ENCODE measurements at places on chromosomes 11 and 22. TPM values are rescaled to one million over a fixed set of nuclear protein-coding genes. Genes with fewer than 3 reads are reported as not detected.
A peak's percentile ranks its signal among the peaks of the same experiment; 100 is the strongest.

GRCh38 chr11:18367431-18367830 is 26.9 kb upstream of the LDHA start:
- no peak for DNase-seq

GRCh38 chr11:77789061-77789730 is 31.3 kb downstream of the RSF1 start:
- no peak for DNase-seq

SYCE3 gene
- 0.85 TPM for total RNA-seq

FGF4 gene
- 0.59 TPM for total RNA-seq

DNA sequence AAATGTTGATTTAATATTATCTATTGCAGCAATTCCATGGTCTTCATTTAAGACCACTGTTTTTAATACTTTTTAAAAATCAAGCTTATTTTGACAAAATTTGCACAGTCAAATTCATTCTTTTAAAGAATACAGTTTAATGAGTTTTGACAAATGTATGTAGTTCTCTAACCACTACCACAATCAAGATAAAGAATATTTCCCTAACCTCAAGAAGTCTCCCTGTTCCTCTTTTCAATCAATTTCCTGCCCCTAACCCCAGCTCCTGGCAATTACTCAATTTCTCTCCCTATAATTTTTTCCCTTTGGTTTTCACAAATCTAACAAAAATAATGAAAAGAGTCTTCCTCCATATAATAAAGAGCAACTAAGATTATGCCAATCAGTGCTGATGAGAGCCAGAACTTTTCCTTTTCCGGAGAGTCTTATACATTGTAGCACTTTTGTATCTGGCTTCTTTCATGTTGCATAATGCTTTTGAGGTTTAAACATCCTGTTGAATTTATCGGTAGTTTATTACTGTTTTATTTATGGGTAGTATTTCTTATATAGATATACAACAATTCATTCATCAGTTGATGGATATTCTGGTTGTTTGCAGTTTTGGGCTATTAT is 231.7 kb downstream of the AASDHPPT start:
- DNase-seq: no peak

DNA sequence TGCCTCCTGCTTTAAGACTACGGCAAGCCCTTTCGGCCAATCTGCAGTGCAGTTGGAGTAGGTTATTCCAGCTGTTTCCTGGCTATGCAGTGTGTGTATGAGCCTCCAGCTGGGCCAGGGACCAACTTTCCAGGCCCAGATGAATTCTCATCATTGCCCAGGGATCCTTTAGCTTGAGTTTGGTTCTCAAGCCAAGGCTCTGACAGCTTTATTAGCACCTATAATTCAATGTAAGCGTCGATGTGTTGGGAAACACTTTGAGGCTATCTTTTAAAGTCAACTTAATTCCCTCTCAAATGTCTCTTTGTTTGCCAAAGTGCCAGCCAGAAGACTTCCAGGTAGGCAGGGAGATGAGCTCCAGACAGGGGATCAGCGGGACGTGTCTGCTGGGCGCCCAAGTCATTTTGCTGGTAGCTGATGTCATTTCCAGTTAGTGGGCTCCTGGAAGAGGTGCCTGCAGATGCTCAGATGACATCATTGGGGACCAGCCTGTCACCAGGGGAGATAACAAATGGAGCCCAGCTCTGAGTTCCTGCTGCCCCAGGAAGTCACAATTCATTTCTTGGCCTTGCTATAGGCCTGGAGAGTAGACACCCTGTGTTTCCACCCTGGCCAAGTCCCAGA is 520.4 kb downstream of the SOX6 start:
- DNase-seq: no peak

CEND1 gene
- total RNA-seq: 0.81 TPM

DNA sequence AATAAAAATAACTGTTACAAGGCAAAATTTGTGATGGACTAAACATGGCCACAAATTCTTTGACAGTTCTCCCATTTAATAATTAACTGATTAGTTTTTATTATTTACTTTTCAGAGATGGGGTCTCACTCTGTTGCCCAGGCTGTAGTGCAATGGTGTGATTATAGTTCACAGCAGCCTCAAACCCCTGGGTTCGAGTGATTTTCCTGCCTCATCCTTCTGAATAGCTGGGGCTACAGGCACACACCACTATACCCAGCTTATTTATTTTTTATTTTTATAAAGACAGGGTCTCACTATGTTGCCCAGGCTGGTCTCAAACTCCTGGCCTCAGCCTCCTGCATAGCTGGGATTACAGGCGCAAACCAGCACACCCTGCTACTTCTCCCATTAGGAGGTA is 4.5 kb upstream of the PATL1 start:
- DNase-seq: no peak

DNA sequence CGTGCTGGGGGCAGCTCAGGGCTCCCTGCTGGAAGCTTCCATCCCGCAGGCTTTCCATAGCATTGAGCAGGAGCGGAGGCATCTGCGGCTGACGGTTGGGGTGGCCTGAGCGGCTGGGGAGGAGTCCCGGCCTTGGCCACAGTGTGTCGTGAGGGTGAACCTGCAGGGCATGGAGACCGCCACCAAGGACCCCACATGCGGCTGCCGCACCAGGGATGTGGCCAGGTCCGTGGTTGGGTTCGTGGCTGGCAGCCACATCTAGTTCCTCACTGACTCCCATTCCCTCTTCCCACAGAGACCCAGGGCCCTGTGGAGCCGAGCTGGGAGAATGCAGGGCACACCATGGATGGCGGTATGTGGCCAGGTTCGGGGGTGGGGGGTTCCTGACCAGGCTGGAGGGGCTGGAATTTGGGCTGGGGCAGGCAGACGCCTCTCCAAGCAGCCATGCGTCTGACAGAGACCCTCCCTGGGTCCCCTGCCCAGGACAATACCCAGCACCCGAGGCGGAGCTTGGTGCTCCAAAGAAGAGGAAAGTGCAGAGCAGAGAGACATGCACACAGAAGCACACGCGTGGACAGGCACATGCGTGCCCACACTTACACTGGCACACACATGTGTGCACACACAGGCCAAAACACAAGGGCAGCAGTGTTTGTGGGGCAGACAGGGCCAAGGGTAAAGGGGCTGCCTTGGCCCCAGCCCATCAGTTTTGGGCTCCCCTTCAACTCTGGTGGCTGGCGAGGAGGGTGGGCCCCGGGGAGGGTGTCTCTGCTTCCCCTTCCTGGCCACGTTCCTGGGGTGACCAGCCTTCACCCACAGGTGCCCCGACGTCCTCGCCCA is 2.7 kb downstream of the MUC5B start:
- DNase-seq: peak; percentile 31

CRYAB gene
- total RNA-seq: not detected

GRCh38 chr22:27533105-27533745 is 268.3 kb downstream of the MN1 start:
- no peak for DNase-seq

- no peak for DNase-seq
Measured at GRCh38 chr22:24518771-24519485, 23.8 kb downstream of the UPB1 start.

DNA sequence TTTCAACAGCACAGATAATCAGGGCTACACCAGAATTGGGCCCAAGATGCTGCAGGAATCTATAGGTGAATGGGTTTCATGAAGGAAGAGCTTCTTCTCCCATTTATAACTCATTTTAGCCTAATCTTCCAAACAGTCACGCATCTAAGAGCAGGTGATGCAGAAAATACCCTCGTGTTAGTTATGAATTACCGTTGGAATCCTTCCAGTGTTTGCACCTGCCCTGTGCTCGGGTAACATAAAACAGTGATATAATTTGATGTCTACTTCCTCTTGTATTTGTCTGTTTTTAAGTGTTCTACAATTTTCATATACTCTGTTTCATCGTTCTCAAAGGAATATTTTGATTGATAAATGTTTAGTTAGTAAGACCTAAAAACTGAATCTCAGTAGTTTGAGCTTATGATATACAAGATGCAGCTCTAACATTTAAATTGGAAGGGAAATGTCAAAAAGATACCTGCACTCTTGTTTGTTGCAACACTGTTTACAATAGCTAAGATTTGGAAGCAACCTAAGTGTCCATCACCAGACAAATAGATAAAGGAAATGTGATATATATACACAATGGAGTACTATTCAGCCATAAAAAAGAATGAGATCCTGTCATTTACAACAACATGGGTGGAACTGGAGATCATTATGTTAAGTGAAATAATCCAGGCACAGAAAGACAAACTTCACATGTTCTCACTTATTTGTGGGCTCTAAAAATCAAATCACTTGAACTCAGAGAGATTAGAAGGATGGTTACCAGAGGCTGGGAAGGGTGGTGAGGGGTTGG is 42.1 kb downstream of the PPARA start:
- DNase-seq: no peak

MALAT1 gene
- total RNA-seq: 1,934 TPM

EMID1 gene
- total RNA-seq: 5.4 TPM

GRCh38 chr11:111463276-111463675 is 48.9 kb downstream of the BTG4 start:
- no peak for DNase-seq

B3GAT1 gene
- total RNA-seq: 29.3 TPM

CECR2 gene
- total RNA-seq: 154 TPM

DNA sequence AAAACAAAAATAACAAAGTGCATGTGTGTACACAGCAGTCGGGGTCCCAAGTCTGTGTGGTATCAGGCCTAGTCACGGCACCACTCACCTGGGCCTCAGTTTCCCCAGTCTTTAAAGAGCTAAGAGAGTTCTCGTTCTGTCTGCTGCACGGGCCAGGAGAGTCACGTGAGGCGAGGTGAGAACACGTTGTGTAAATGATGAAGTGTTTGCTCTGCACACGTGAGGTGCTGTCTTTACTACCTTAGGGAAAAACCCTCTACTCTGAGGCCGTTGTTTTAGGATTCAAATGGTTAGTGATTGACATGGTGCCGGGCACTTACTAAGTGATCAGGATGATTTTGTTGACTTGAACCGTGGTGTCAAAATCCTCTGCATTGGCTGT is 86.5 kb upstream of the PPARA start:
- no peak for DNase-seq

DNA sequence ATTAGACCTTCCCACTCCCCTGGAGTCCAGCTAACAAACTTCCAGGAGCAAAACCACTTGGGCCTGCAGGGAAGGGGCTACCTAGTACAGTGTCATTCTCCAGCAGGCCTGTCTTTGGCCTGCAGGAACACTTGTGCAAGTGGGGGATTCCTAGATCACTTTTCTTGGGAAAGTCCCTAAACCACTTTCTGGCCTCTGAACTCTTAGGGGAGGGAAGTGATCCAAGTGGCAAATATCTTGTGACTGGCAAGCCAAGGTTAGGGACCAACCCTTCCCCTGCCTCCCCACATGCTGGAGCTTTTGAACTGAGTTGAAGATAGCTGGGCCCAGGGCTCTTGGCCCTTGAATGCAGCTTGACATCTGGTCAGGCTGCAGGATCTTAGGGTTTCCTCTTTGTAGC is 17.2 kb downstream of the PPFIBP2 start:
- no peak for DNase-seq

DNA sequence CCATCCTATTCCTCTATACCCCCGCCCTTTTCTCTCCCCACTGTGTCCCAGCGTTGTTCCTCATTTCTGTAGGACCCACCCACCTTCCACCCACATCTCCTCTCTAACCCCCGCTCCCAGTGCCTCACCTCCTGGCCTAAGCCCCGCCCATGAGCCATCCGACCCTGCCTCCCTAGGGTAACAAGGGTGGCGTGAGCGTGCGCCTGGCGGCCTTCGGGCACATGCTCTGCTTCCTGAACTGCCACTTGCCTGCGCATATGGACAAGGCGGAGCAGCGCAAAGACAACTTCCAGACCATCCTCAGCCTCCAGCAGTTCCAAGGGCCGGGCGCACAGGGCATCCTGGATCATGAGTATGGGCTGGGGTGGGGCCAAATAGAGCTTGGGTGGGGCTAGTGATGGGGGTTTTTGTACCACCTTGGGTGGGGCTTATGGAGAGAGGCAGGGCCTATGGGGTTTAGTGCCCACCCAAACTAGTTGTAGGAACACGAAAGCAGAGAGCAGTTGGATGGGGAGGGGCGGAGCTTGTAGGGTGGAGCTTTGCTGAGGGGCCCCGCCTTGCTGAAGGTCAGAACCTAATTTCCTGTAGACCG is 4.5 kb downstream of the INPP5J start:
- peak; percentile 95 for DNase-seq

GRCh38 chr22:45336971-45337431 is 27.3 kb downstream of the FAM118A start:
- DNase-seq: no peak

CNGA4 gene
- 0.20 TPM for total RNA-seq
